Cerebellar nuclear complex (tissue), 1 donor: ENCODE measurements at places on chromosomes 3 and 15.

GRCh38 chr3:157129803-157130466, 30.0 kb downstream of the CCNL1 start:
- no peak for DNase-seq

DNA sequence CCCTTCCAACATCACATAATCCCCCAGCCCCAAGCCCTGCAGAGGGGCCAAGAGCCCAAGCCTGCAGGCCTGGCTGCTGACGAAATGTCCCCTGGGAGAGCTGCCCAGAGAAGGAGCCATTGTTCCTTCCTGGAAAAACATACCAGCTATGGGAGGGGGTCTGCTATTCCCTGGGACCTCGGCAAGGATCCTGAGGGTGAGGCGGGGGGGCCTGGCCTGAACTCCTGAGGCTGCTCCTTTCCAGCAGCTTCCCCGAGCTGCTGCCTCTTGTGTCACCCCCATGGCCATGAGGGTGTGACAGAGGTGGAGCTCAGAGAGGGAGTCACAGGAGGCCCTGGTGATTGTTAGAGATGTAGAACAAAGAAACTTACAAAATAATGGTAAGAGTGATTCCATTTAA, 12.9 kb downstream of the LOXL1 start:
- no peak for DNase-seq

DNA sequence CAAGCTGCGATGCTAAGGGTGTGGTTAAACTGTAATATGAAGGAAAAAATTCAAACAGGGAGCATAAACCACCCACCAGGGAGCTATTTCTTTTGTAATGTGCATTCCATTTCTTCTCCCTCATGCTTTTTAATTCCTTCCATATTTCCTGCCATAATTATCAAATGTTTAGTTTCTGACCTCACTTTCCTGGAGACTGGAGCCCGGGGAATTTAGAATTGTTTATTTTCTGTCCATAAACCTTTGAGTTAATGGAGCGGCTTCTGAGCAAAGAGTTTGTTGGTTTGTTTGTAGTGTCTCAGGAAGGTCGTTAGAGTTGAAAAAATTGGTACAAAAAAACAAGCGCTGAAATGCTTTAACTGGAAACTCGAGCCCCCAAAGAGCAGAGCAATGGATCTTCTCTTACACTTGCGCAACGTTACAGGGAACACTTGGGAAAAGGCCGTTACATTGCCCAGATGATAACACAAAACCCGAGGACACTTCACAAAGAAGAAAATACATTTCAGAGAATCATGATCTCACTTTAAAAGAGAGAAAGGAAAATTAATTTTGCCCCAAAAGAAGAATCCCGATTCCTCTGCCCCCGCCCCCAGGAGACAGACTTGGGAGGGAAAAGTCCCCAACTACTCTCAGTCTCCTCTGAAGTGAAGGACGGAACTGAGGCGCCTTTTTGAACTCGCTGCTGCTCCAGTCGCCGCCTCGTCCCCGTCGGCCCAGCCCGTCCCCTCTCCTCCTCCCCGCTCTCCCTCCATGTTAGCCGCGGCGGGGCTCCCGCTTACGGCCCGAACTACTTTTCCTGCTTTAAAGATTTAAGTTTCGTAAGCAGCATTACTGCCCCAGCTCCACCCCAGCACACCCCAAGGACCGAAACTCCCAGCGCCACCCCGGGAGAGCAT, 842 bp downstream of the FSTL1 start:
- no peak for DNase-seq

DNA sequence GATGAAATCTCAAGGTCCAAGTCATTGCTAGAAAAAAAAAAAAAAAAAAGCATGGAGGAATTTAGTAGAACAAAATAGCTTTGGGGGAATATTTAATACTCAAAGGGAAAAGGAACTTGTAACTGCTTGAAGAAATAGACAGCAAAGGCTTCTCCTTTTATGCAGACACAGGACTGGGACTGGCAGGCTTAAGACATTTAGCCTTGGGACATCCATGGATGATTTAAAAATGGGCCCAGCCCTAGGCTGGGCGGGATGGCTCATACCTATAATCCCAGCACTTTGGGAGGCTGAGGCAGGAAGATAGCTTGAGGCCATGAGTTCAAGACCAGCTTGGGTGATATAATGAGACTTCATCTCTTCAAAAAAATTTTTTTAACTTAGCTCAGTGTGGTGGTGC, 19.8 kb downstream of the RPSA start:
- no peak for DNase-seq

DNA sequence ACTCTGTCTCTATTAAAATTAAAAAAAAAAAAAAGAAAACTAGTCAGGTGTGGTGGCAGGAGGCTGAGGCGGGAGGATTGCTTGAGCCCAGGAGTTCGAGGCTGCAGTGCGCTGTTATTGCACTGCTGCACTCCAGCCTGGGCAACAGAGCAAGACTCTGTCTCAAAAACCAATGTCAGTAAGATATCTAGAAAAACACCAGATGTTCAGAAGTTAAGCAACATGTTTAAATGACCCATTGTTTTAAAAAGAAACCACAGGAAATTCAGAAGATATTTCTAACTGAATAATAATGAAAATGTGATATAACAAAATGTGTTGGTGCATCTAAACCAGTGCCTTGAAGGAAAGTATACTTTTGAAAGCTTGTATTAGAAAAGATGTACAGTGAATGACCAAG, 203.4 kb upstream of the CGNL1 start:
- DNase-seq: no peak

DNA sequence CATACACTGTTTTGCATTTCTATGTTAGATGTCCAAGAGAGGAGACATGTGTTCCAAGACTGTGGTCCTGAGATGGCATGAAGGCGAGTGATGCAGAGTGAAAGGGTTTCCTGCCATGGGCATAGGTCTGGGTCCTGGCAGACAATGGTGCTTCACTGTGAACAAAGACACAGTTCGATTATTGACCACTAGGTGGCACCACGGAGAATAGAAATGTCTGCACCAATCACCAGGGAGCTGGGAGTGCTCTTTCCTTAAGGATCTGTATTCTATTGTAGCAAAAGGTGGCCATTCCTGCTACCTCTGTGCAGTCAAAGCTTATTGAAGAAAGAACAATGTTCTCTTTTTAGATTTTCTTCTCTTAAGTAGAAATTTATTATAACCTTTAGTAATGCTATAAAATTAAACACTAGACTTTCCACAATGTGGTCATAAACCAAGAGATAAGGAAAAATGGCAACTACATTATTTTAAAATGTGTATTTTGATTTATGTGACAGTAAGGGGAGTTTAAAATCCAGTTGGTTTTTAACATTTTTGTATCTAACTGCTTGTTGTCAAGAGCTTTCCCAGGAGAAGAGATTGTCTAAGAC, 88.7 kb downstream of the GABRG3 start:
- no peak for DNase-seq

GRCh38 chr3:53175613-53176540, 14.9 kb downstream of the PRKCD start:
- no peak for DNase-seq

DNA sequence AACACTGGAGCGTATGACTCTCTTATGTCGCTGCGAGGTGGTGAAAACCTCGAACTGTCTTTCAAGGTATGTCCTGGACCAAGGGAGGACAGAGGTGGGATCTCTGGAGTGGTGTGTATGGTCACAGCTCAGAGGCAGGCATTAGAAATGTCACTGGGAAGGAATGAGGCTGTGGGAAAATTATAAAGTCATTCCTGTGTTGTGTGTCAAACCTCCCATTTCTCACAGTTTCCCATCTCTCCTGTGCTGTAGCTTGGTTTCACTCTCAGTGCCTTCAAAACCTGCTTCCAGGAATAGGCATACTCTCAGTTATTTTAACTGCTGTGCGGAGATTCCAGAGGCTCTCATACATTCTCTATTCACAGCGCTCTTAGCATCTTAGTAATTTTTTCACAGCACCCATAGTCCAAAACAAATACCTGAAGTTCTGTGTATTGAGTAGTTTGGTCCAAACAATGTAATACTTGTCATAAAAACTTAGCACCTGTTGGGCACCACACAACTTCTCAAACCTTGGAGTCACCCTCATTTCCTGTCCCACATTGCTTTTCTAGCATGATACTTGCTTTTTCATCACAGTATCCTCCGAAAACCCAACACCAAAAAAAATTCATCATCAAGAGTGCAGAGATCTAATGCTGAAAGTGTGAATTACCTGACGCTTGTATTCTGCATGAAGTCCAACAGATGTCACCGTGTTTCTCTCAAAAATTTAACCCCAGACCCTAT, 36.9 kb downstream of the GALNT15 start:
- no peak for DNase-seq

DNA sequence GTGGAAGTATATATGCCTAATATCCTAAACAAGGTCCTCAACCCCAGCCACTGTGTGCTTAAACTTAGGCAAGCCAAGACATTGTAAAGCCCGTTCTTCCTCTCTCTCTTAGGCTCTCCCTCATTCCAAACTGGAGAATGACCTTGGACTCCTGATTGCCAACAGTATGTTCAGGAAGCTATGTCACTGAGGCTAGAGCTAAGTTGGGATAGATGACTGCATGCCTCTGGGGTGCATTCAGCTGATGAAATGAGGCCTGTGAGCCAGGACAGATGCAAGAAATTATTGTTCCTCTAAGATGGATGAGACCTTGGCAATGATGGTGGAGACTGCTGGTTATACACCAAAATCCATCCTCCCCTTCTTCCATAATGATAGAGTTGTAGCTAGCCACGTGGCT, 27.9 kb upstream of the TBC1D21 start:
- DNase-seq: no peak

GRCh38 chr3:157070678-157070999, 89.3 kb downstream of the CCNL1 start:
- no peak for DNase-seq

GRCh38 chr3:46213201-46213600, 5.1 kb upstream of the CCR1 start:
- no peak for DNase-seq

- no peak for DNase-seq
Observed at GRCh38 chr15:59346951-59347350, 25.7 kb downstream of the MYO1E start.

- DNase-seq: no peak
Observed at GRCh38 chr15:41585127-41586047, 26.4 kb downstream of the TYRO3 start.

- DNase-seq: no peak
Observed at GRCh38 chr15:62853841-62854225, 188.7 kb upstream of the TPM1 start.

- no peak for DNase-seq
Observed at GRCh38 chr3:44892689-44893088, 18.3 kb downstream of the TGM4 start.

DNA sequence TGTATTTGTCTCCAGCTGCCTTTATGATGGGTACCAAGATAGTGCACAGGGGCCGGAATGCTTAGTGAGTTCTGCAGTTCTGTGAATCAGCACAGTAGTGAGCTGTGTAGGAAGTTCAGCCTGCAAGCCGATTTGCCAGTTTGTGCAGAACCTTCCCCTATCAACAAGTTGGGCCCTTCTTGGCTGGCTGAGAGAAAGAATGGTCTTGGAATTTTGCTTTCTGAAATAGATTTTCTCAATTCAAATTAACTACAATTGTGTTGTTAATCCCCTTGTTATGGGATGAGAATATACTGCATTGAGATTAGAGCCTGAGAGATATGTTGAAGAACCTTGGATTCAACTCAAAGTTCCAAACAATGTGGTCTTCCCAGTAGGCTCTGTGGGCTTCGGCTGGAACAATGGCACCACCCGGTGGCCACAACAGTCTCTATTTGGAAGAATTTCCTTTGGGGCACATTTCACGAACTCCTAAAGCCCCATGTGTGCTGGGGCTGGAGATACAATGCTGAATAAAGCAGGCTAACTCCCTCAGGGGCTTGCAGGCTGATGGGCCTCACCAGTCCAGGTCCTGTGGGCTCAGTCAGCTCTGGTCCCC, 59.1 kb downstream of the TRIM42 start:
- DNase-seq: no peak

GRCh38 chr3:159487304-159487703, 501.3 kb upstream of the IL12A start:
- DNase-seq: no peak

- no peak for DNase-seq
Observed at GRCh38 chr15:69200832-69201745, 40.7 kb downstream of the GLCE start.

- no peak for DNase-seq
Observed at GRCh38 chr3:71369701-71370391, 213.7 kb downstream of the FOXP1 start.

- no peak for DNase-seq
Observed at GRCh38 chr3:194269610-194270145, 81.5 kb downstream of the CPN2 start.

DNA sequence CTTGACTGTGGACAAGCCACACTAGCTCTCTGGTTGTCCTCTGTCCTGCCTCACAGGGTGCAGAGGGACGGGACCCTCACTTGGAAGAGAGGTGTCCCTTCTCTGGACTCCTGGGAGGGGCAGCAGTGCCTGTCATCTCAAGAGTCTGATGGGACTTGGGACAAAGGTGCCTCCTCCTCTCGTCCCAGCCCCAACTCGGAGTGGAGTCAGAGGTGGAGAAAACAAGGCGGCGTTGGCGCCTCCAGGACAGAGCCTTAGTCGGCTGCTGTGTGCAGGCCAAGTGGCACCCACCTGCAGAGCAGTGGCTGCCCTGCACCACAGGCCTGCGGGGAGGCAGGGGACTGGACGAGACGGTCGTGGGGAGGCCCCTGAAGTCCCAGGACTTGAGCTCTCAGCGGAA, 9.4 kb upstream of the SEC13 start:
- DNase-seq: no peak

- DNase-seq: no peak
Observed at GRCh38 chr3:47065681-47066080, 86.2 kb downstream of the NBEAL2 start.

- no peak for DNase-seq
Observed at GRCh38 chr15:52078197-52078875, 34.2 kb downstream of the BCL2L10 start.

GRCh38 chr15:98442379-98442833, 205.9 kb upstream of the IGF1R start:
- DNase-seq: no peak

GRCh38 chr15:47184003-47184907, 533.0 kb upstream of the SEMA6D start:
- no peak for DNase-seq

DNA sequence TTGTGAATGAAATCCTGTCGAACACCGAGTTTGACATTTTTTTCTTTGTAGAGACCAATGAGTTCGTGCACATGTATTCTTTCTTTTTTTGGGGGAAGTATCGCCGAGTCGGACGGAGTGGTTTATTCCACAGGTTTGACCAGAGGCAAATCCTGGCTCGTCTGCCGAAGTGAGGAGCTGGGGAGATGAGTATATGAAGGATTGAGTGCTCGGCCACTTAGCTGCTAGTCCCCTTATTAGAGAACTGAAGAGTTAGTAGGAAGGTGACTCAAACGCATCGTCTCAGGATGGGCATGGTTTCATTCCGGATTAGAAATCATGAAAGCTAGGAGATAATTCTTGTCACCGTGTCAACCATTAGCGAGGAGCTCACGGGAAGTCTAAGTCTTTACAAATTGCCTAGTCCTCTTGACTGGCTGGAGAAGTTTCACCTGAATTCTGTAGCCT, 154.7 kb upstream of the GOLIM4 start:
- DNase-seq: no peak

DNA sequence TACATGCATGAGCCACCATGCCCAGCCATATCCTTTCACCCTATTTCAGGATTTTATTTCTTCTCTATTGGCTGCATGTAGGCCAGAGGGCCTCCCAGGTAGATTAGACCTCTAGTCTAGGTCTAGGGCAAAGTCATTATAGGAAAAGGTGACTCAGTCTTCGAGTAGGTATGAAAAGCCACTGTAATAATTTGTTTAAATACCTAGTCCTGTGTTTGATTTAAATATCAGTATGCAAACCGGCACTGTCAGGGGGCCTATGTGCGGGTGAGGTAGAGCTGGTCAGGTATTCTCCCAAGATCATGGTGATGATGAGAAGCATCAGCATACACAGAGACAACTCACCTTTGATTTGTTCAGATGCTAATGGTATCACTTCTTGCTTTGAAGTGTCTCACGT, 101.4 kb upstream of the UMPS start:
- DNase-seq: no peak
